NCI-H524 (cell line): ENCODE measurements at places on chromosomes 5 and 9.

DNA sequence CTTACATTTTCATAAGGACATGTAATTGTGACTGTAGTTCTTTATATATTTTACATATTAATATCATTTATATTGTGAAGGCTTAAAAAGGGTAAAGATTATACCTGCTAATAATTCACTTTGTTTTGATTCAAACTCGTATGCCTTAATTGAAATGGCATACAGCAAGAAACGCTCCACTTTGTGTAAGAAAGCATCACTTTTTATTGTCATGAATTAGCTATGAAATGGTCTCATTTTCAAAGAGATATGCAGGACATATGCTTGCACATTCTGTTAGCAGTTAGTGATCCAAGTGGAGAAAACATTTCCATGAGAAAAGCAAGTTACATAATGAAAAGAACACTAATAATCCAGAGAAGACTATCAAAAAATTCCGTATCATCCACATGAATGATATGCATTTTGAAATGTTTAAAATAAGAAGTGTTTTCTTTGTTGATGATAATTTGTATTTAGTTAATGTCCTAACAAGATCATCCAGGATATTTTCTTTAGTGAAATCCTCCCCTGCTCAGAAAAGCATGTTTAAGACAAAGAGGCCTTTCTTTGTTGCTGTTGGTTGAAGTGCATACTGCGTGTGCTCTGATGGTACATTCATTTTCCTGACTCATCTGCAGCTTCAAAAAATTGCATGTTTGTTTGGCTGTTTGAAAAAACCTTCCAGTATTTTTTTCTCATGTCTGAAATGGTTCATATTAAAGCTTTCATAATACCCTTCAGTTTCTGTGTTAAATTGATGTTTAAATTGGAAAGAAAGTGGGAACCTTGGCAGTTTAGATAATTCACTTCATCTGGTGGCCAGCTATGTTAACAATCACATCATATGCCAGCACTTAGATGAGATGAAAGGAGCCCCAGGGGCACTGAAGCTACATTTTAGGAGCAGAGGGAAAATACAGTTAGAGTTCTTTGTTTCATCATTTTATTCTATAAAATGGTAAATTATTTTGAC is 242.2 kb downstream of the CSNK1G3 start:
- no peak for DNase-seq

GRCh38 chr9:86794391-86795046 is 152.8 kb downstream of the GAS1 start:
- no peak for DNase-seq

GRCh38 chr5:180624587-180624986 is 24.8 kb downstream of the FLT4 start:
- no peak for DNase-seq

GRCh38 chr5:151743530-151743929 is 14.9 kb downstream of the ATOX1 start:
- DNase-seq, result no peak

DNA sequence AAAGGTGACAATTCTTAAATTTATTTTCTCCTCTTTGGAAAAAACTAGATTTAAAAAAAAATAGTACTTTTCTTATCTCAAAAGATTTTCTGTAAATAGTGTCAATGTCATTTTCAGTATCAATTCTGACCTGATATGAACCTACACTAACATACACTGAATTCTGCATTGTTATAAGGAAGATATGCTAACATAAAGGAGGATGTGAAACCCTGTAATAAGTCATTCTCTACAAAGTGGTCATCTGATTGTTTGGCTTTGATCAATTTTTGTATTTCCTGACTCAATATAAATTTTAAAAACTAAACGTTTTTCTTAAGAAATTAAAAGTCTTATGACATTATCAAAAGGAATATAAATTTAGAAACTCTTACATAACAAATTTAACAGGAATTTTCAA is 233.6 kb upstream of the EDIL3 start:
- no peak for DNase-seq

- DNase-seq, result no peak
Observed at GRCh38 chr9:29475471-29475870, 1902.2 kb upstream of the C9orf72 start.

DNA sequence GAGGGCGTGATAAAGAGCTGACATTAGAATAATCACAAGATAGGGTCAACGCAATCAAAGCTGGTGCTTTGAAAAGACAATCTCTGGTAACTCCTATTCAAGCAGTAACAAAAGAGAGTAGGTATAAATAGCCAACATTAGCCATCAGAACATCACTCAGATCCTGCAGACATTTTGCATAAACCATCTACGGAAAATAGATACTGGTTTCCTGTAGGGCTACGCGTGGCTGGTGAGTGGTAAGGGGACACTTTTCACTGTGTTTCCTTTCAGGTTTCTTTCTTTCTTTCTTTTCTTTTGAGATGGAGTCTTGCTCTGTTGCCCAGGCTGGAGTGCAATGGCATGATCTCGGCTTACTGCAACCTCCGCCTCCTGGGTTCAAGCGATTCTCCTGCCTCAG is 22.3 kb downstream of the TTF1 start:
- no peak for DNase-seq

GRCh38 chr9:24487250-24487861 is 58.3 kb downstream of the IZUMO3 start:
- DNase-seq, result no peak

- DNase-seq, result no peak
Observed at GRCh38 chr5:133952729-133953567, 15.5 kb downstream of the C5orf15 start.

DNA sequence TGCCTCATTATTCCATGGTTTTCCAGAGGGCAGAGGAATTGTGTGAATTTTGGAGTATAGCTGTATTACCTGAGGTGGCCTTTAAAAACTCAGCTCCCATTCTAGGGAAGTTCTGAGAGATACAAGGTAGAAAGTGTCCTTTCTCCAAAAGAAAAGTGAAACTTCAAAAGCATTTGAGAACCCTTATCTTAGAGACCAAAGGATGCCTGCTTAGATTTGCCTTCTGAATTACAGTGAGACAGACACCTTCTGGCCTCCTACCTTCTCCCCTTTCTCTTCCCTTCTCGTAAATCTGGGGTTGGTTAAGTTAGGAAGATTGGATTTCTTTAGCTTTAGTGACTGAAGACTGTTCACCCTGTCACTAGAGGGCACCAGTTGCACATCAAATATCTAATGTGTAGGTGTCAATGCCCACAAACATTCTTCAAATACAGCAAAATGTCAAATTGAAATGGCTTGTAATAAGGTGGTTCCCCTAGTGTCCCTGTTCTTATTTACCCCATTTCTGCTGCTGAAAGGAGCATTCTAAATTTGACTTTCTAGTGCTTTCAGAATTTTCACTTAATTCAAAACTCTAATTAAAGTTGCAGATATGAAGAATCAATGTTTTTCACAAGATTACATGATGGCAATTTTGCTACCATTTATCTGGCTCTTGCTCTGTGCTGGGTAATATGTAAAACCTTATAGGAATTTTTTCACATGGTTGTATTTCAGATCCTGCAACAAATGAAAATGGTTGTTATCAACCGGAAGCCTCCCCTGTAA is 46.7 kb downstream of the PRRC1 start:
- DNase-seq, result peak; percentile 54

DNA sequence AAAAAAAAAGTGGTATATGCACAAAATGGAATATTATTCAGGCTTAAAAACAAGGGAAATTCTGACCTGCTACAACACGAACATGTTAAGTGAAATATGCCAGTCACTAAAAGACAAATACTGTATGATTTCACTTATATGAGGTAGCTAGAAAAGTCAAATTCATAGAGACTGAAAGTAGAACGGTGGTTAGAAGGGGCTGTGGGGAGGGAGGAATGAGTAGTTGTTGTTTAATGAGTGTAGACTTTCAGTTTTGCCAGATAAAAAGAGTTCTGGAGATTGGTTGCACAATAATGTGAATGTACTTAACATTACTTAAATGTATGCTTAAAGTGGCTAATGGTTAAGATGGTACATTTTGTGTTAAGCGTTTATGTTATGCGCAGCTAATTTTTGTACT is 79.5 kb upstream of the IL12B start:
- DNase-seq, result no peak
